AG04450 (cell line): ENCODE measurements at places on chromosomes 5 and 9.

DNA sequence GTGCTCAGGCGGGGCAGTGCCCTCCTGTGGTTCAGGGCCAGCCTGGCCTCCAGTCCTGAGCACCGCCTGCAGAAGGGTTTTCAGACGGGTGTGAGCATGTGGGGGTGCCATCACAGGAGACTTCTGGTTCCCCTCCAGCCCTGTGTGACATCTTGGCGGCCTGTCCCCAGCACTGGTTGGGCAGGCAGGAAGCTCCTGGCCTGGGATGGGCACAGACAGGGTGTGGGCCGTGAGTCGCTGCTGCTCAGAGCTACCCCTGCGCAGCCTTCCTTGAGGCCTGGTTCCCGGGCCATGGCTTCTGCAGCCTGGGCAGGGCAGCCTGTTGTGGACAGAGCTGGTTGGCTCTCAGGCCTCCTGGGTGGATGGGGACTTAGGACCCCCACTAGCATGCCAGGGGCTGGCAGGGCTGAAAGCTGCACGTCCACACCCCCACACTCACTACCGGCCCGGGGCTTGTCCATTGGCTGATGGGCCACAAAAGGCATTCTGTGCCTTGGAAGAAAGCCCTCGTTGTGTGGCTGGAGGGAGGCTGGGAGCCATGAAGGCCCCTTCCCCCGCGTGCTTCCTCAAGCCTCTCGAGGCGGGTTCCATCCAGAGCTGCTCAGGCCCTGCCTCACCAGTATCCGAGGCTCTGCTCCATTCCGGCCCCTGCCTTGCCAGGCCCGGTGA, 58.7 kb downstream of the RXRA start:
- no peak for DNase-seq

- peak; percentile 64 for DNase-seq
Measured at GRCh38 chr9:127224883-127225739, 39.5 kb upstream of the GARNL3 start.

GRCh38 chr5:31435730-31436129, 96.2 kb downstream of the DROSHA start:
- no peak for DNase-seq

DNA sequence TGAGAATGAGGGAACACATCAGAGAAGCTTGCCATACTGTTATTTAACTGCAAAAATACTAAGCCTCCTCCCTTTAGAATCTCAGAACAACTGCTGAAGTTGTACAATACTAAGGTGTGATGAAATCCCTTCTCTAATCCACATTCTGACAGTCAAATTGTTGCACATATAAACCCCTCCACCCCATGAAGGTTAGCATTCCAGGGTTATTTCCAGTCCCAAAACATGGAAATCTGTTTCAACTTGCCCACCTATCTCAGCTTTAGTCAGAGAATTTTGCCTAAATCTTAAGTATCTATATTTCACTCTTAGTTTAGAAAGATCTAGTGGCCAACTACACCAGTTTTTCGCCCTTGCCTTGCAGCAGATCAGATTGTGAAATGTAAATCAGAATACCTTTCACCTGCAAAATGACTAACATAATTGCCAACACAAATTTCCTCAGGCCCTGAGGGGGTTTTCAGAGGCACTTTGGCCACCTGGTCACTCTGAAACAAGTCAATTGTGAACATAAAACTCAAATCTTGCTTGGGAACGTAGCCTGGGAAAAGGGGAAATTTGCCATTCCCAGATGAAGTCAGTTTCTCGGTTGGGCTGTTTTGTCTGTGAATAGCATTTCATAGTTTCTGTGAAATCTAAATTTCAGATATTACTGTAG, 93.9 kb downstream of the EFNA5 start:
- DNase-seq: no peak

- DNase-seq: no peak
Measured at GRCh38 chr5:366541-367357, 45.2 kb downstream of the AHRR start.

GRCh38 chr5:116529615-116530014, 45.0 kb downstream of the SEMA6A start:
- no peak for DNase-seq
